ENCODE measurements at places on chromosomes 13 and 19.

- no peak for DNase-seq
Observed at GRCh38 chr13:108249150-108249549, 20.4 kb upstream of the TNFSF13B start.

- no peak for DNase-seq
Observed at GRCh38 chr13:57933606-57934005, 302.1 kb downstream of the PCDH17 start.

DNA sequence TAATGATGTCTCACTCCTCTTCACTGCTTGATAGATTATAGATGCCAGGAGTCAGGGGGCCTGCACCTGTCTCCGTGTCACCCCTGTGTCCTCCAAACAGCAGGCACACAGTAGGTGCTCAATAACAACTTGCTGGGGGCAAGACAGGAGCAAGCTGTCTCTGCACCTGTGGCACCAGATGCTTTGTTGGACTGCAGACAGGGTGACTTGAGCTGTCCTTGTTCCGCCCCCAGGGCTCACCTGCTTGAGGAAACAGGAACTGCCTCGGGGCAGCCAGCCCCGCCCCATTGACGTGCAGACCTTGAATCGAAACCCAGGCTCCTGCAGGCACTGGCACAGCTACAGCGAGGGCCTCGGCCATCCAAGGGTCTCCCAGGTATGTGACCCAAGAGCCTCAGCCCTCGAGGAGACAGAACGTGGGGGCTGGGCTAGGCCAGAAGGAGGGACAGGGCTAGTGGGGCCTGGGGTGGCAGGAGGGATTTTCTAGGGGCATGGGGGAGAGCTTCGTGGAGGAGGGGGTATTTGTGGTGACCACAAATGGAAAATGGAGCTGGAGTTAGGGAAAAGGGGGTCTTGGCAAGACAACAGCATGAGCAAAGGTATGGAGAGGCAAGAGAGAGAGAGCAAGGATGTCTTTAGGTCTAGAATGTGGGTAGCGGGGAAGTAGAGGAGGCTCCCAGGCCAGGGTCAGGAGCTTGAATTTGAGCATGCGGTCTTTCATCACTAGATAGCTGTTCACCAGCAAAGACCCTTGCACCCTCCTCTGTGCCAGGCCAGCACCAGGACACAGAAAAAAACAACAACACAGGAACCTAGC lies at the start of gene HSH2D:
TSS of gene HSH2D (plus strand) at position 287 of the 817 bp plus-strand sequence. CDS start 5,066 bp downstream, outside the sequence.
- DNase-seq, result no peak

DNA sequence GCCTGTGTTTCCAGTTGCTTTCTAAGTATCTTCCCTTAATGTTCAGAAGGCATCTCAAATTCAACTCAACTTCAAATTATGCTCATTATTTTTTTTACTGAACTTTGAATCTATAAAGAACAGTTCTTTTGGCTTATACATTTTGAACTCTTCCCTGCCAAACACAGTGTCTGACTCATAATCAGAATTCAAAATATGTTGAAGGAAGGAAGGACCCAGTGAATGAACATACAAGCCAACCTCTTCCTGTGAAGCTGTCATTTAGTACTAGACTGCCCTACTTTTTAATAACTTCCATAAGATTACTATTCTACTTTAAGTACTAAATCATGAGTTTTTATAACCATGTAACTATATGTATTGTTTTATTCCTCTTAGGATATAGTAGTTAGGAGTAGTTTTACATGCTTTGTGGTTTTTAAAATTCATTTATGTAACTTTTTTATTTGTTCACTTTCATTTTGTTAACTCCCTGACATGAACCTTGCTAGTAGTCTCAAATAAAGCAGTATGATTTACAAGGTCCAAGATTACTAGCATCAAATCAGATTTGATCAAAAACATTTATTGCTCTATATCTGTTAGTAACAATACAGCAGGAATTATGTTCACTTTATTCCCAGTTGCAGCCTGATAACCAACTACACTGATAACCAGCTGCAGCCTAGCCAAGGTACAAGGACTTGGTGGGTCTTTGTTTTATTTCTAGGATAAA lies 6.4 kb downstream of the NUDT15 start:
- DNase-seq, result peak; percentile 17

DNA sequence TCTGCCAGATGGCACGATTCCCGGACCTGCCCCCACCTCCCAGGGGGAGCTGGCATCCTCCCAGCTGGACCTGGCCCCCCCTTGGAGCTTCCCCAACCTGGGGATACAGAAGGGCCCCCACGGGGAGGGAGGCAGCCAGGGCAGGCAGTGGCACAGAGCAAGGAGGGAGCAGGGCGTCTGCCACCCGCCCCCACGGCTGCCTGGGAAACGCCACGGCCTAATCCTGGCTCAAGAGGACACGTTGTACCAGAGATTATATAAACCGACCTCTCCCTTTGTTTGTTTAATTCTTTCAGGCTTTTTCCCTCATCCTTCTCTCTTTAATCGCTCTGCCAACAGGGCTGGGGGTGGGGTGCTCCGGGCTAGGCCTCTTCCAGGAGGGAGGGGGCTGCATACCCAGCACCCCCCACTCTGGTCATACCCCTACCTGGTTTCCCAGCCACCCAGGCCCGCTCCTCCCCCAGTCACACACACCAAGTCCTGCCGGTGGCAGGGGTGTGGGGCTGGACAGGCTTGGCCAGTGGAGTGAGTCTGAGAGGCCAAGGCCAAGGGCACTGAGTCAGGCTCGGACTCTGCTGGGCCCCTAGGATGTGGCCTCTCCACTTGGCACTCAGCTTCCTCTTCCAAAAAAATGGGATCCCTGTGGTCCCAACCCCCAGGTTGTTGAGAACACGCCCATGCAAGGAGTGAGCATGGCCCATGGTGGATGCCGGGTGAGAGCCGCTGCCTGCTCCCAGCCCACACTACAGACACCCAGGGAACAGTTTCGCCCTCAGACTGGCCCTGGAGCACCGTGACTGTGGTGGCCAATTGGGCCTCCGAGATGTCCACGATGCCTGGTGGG lies 29.5 kb upstream of the NFIC start:
- DNase-seq, result peak; percentile 83

DNA sequence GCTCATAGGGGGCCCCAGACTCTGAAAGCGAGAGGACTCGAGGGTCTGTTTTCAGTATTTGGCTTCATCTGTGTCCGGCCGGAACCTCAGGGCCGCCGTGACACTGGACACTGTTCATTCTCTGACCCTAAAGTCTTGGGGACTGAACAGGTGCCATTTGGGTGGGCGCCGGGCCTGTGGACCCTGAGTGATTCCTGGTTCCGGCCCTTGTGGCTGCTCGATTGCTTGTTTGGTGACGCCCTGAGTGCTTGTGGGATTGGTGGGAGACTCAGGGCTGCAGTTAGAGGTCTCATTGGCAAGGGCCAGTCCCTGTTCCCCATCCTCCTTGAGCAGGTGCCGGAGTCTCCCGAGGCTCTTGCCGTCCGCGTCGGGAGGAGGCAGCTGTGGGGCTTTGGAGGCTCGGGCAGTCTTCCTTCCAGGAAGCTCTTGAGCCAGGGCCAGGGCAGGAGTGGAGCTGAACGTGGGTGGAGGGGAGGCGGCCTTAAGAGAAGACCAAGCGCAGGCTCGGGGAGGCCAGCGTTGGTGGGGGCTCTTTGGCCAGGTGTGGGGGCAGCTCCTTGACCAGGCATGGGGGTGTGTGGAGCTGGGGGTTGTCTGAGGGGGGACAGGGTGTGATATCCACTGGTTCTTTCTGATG lies 4.7 kb downstream of the PTBP1 start:
- DNase-seq, result no peak

- peak; percentile 83 for DNase-seq
Observed at GRCh38 chr13:114099191-114099590, 33.2 kb downstream of the RASA3 start.

GRCh38 chr13:77779552-77780272 lies 82.2 kb downstream of the SLAIN1 start:
- peak; percentile 32 for DNase-seq

- no peak for DNase-seq
Observed at GRCh38 chr13:110396476-110396875, 89.4 kb downstream of the COL4A2 start.

DNA sequence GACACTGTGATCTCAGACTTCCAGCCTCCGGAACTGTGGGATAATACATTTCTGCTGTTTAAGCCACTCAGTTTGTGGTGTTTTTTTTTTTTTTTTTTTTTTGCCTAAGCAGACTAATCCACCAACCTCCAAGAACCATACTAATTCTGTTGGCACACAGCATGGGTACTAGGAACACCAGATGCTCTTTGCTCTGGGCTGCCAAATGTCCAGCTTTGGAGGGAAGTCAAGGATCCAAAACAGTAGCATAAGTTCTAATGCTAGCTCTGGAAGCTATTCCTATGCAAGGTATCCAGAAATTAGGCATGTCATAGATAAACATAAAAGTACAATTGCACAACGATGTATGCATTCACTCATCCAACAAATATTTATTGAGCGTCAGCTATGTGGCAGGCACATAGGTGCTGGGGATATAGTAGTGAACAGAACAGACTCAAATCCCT lies 64.5 kb upstream of the WDFY2 start:
- DNase-seq, result no peak

DNA sequence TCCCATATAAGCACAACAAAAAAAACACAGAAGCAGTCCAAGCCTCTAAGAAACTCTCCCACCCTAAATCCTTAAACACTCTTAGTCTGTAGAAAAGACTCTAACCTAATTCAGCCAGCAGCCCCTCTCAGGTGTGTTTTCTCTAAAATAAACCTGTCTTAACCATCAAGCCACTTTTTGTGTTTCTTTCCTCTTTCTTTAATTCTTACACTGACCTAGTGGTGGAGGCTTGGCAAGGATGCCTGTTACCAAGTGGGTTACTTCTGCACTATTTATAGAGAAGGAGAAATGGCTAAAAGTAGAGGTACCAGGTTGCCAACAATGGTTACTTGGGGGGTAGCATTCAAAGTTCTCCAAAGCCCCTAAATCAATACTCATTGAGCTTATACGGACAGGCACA lies 43.7 kb downstream of the ZNF333 start:
- no peak for DNase-seq

GRCh38 chr19:14022469-14022868 lies 5.5 kb upstream of the RLN3 start:
- no peak for DNase-seq

DNA sequence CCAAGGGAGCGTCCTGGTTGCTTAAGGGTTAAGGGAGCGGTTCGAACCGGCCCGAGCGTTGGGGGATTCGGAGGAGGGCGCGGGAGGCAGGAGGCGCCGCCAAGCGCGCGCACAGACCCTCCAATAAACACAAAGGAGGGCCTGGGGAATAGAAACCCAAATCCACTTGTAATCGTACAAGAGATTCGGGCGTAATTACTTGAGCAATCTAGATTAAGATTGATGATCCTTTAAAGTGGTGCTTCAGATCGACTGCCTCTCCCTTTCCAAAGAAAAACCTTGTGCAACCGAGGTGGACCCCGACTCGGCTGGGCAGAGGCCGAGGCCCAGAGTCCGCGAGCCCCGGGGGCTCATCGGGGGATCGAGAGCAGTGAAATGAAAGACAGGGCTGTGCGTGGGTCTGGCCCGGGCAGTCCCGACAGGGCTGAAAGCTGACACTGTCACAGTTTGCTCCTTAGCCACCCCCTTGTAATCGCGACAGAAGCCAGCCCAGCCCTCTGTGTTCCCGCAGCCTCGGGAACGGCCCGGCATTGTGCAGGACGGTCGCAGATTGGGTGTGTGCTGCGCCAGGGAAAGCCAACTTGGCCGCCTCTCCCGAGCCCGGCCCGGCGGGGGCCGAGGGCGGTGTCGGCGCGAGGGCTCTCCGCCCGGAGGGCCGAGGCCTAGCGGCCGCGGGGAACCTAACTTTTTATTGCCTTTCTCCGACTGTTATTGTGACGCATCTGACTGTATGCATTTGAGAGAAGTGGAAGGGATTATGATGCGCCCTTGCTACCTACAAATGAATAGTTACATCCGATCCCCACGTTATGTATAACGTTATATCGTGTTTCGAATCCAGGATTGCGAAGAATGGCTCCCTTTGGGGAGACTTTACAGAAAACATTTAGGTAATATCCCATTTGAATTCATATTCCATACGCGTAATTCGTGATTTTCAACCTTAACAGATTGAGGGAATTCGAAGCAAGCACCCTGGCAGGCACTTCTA lies 5.5 kb downstream of the MAB21L1 start:
- DNase-seq, result no peak

GRCh38 chr13:113457510-113457909 lies 4.2 kb upstream of the ADPRHL1 start:
- no peak for DNase-seq

- DNase-seq, result no peak
Observed at GRCh38 chr13:112956571-112957294, 12.3 kb upstream of the MCF2L start.

DNA sequence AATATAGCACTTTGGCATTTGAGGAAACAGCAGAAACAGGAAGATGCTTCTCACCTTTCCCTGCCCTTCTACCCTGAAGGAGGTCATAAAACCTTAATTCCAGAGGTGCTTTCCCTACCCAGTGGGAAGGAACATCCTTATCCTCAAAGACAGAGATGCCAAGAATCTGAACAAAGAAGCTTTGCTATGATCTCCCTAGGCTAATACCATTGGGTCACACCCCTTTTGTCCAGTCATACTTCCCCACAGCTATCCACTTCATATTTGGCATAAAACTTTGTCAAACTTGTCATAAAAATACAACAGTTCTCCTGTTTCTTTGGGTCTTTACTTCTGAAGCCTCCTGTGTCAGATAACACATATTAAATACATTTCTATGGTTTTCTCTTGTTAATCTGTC lies 21.7 kb upstream of the RXFP2 start:
- no peak for DNase-seq

DNA sequence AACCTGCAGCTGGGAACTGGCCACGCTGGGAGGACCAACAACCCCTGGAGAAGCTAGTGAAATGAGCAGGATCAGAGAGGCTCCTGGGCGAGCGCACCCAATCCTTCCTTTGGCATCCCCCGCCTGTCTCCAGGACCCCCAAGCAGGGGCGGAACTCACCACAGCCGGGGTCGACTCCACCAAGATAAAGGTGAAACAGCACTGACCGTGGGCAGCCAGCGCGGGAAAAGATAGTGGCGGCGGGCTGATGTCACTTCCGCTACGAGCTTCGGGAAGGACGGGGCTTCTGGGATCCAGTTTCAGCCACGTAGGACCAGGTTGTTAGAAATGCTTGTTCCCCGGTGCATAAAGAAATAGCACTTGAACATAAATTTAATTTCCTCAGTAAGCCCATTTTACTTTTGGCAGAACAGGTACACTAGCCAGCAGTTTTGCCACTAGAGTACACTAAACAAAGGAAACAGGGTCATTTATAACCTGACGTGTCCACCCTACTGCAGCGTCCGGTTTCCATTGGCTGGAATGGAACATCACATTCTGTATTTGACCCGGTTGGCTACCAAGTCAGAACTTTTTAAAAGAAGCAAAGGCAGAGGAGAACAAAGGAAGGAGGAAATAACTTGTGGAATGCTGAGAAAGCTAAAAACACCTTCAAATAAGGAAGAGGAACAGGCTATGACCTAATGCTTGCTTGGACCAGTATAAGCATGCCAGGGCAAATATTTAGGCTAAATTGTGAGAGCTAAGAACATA lies 25.5 kb upstream of the ZNF562 start:
- DNase-seq, result no peak

- DNase-seq, result no peak
Observed at GRCh38 chr13:109586509-109587346, 199.7 kb downstream of the IRS2 start.

- DNase-seq, result no peak
Observed at GRCh38 chr13:40599747-40600146, 66.7 kb downstream of the FOXO1 start.

Data from skeletal muscle cell (primary cell).